ENCODE measurements at places on chromosomes 5 and 9.

GRCh38 chr5:126182971-126183695 is 240.1 kb upstream of the GRAMD2B start:
- DNase-seq = no peak

- DNase-seq = peak; percentile 10
Measured at GRCh38 chr5:79845448-79846197, 145.4 kb downstream of the MTX3 start.

GRCh38 chr5:161230221-161230620 is 316.3 kb downstream of the GABRB2 start:
- no peak for DNase-seq

DNA sequence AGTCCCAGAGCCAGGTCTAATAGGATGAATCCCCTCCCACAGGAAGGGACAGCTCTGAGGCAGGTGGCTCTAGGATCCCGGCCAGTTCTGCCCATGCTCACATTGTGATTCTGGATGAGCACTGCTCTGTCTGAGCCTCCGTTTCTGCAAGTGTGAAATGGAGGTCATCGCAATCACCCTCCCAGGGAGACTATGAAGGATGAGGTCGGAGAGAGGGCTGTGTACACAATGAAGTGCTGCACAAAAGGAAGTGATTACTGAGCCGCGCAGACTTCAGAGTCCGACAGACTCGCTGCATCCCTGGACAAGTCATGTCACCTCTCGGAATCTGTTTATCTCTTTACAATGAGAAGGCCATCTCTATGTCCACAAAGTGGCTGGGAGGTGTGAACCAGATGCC is 21.7 kb downstream of the LHX6 start:
- no peak for DNase-seq

GRCh38 chr9:121023064-121023463 is 27.0 kb downstream of the C5 start:
- no peak for DNase-seq

DNA sequence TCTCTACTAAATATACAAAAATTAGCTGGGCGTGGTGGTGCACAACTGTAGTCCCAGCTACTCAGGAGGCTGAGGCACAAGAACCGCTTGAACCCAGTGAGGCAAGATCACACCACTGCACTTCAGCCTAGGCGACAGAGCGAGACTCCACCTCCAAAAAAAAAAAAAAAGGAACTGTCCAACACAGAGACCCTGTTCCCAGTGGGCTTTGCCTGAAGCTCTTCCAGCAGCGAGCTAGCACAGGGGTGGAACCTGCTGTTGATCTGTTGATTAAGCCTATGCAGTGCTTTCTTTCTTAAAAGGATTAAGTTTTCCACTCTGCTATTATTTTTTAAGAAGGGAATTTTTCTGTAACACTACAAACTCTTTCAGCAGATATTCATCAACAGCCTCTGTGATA is 171.0 kb upstream of the TUT7 start:
- DNase-seq = no peak

DNA sequence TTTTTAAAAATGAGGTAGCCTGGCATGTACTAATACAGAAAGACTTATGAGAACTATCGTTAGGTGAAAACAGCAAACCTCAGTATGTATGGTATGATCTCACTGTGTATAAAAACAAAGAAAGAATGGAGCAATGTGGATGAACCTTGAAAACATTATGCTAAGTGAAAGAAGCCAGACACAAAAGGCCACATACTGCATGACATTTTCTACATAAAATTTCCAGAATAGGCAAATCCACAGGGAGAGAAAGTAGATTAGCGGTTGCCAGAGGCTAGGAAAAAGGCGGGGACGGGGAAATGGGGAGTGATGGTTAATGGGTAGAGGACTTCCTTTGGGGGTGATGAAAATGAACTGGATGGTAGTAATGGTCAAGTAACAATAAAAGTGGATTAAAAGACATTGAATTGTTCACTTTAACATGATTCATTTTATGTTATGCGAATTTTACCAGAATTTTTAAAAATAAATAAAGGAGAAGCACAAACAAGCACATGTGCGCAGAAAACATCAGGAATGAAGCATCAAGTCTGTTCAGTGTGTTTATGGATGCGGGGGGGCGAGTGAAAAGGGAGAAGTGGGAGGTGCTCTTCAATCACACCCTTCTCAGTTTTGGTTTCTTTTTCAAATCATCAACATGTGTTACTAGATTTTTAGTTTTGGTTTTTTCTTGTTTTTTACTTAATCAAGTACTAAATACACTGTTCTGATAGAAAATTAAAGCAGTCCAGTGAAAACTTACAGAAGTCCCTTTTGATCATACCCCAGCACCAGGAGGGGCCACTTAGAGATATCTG is 16.3 kb downstream of the ROR2 start:
- DNase-seq = no peak

DNA sequence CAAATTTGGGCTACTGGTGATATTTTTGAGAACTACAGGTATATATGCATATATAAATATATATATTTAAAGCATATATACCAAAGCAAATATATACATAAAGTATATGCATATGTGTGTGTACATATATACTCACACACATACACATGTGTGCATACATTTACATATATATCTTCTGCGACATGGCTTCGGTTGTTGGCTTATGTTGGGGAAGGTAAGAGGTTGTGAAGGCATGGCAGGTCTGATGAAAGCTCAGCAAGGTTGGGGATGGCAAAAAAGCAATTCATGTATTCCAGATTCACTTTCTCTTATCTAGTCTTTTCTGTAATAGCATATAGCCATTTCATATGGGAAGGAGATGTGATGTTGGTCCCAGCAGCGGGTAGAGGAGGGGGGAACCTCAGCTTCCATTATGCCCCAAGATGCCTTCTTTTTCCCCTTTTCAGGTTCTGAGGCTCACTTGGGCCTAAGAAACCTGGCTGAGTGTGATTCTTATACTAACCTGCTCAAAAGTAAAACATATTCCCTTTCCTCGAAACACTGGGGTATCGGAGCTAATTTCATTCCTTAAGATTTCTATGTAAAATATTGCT is 201.7 kb downstream of the MEF2C start:
- DNase-seq = no peak

DNA sequence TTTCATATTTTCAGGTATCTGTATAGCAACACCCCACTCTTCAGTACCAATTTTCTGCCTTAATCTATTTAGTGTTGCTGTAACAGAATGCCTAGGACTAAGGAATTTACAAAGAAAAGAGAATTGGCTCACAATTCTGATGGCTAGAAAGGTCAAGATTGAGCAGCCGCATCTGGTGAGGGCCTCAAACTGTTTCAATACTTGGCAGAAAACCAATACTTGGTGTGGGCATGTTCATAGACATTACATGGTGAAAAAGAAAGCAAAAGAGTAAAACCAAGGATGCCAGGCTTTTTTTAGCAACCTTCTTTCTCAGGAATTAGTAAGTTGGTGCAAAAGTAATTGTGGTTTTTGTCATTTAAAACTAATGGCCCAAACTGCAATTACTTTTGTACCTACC is 1041.1 kb upstream of the CDH6 start:
- DNase-seq = no peak

- DNase-seq = no peak
Measured at GRCh38 chr5:174177531-174177930, 132.0 kb downstream of the NSG2 start.

DNA sequence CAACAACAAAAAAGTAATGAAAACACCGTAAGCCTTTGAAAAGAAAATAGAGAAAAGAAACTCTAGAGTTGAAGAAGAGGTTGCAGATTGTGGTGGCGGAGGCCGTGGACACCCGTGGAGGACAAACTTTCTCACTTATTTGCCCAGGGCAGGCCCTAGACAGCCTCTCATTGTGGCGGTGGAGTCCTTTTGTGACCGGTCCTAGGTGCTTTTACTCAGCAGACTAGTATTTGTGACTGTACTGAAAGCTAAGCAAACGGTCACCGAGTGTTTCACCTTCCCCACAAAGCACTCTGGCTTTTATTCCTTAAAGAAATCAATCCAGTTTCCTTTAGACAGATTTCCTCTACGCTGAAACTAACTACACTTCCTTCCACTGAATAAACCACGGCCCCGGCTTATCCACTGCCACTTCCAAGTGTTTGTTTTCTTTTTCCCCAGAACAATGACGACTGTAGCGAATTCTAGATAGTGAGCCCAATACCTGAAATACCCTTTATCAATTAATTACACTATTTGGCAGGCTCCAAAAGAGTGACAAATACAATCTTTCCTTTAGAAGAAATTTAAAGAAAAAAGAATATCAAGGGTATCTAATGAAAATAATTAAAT is 210.2 kb upstream of the TARS1 start:
- DNase-seq = no peak

DNA sequence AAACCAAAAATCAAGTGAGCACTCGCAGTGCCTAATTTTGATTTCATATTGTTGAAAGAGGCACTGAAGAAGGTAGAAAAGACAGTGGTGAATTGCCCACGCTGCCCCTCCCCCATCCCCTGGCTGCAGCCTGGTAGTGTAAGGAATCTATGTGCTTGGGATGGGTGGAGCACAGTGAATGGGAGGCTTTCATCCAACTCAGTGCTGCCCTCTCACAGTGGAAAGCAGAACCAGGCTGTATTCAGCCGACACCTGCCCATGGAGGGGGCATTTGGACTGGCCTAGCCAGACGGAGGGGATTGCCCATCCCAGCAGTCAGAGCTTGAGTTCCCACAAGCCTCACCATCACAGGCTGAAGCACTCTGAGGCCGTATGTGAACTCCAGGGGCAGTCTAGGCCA is 800.4 kb upstream of the DMAC1 start:
- DNase-seq = no peak

DNA sequence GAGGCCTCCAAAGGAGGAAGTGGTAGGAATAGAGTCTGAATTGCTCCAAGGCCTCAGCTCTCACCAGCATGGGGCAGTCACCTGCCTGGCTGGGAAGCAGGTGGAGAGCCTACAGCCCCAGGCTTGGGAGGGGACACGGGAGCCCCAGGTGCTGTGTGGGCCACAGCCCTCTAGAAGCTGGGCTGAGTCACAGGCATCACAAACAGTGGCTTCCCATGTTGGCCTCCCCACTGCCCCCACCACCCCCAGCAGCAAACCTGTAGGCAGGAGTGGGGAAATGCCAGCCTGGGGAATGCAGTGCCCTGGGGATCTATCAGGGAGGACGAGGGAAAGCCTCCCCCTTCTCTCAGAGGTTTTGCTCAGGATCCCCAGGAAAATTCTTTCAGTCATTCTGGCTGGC is 309.6 kb downstream of the SLIT3 start:
- no peak for DNase-seq

- DNase-seq = peak; percentile 51
Measured at GRCh38 chr5:1167728-1168709, 33.4 kb upstream of the SLC6A19 start.

DNA sequence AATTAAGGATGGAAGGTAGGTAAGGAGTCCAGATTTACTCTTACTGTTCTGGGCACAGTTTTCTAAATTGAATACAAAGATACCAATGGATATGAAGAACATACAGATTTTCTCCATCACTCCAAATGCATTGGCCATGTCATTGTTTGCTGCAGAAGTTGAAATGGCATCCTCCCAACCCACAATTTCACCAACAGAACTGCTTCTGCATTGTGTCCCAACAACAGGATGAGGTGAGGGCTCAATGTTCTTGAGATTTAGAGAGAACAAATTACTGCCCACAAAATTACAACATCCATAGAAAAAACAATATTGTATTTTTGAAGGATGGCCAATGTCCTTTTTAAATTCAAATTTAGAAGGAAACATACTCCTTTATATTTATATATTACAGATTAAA is 88.9 kb downstream of the NUDT12 start:
- no peak for DNase-seq

- peak; percentile 50 for DNase-seq
Measured at GRCh38 chr9:137255448-137256114, 454 bp downstream of the NELFB start.

- no peak for DNase-seq
Measured at GRCh38 chr9:129568560-129569501, 52.1 kb downstream of the C9orf50 start.

GRCh38 chr9:93965830-93966577 is 10.8 kb upstream of the BARX1 start:
- no peak for DNase-seq

GRCh38 chr5:34620185-34620584 is 35.9 kb upstream of the RAI14 start:
- DNase-seq = no peak

DNA sequence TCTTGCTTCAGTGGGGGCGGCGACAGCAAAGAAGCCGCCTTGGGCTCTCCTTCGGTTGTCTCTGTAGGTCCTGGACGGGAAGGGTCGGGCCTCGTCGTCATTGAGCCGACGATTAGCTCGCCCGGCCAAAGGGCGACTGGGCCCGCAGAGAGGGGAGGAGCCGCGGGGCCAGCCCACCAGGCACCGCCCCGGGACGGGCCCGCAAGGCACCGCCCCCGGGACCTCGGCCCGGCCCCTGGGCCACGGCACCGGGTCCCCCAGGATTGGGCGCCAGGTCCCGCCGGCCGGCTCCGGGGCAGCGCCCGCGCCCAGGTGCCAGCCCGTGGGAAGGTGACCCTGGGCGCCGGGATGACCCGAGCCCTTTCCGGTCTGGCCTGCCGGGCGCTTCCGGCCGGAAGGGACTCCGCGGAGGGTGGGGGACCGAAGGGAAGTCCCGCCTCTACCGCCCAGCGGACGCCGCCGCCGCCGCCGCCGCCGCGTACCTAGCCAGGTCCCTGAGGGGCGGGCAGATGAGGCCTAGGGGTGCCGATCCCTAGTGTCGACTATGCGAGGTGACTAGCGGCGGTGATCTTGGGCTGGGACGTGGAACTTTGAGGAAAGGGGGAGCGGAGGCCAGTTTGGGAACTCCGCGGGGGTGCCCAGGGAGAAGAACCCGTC is at the start of the genes GBA2 and RGP1:
GBA2 (minus strand) TSS at position 371 of the 657 bp plus-strand sequence. CDS start 524 bp downstream, outside the sequence.
RGP1 (plus strand) TSS at position 430 of the 657 bp plus-strand sequence. CDS start 469 bp downstream, outside the sequence.
- peak; percentile 61 for DNase-seq

GRCh38 chr5:167764641-167765289 is 526.7 kb upstream of the WWC1 start:
- no peak for DNase-seq

DNA sequence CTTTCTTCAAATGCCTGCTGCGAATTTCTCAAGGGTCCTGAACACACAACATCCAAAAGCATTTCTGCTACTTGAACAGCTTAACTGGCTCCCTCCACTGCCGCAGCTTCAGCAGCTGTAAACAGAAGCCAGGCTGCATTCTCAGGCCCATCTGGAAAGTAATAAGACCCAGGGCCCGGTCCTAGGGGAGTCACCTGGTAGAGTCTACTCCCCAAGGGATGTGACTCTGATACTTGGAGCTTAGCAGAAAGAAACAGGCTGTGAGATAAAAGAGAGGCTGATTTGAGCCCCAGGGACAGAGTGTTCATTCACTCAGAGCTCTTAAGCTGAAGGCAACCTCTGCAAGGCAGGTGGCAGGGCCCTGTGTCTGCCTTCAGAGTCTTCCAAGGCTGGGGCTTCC is 356.8 kb downstream of the SPOCK1 start:
- no peak for DNase-seq

DNA sequence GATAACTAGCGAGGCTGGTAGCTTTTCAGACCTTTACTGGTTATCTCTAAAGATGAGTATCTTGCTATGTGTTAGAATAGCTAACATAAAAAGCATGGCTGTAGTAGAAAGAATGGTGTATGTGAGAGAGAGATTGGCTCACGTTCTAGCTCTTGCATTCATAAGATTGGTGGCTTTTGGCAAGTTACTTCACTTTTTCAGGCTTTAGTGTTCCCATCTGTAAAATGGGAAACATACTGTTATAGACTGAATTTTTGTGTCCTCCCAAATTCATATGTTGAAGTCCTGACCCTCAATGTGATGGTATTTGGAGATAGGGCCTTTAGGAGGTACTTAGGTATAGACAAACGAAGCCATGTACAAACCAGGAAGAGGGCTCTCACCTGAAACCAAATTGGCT is 302.4 kb upstream of the KLF4 start:
- DNase-seq = no peak
